HAP-1 (cell line): ENCODE measurements at places on chromosomes 6 and 20.
A peak's percentile ranks its signal among the peaks of the same experiment; 100 is the strongest.

- DNase-seq: no peak
These were observed 125.7 kb downstream of the SLC23A2 start for GRCh38 chr20:4875578-4876067.

- DNase-seq: no peak
These were observed 119.4 kb downstream of the SASH1 start for GRCh38 chr6:148461986-148462577.

- no peak for DNase-seq
These were observed 38.9 kb downstream of the MRAP2 start for GRCh38 chr6:84072442-84072997.

- DNase-seq: no peak
These were observed 47.2 kb downstream of the MUC22 start for GRCh38 chr6:31057426-31058003.

GRCh38 chr6:15843226-15843625 lies 180.4 kb upstream of the DTNBP1 start:
- DNase-seq: no peak

- DNase-seq: peak; percentile 51
These were observed 304.4 kb upstream of the PLCB4 start for GRCh38 chr20:8764344-8764962.

- no peak for DNase-seq
These were observed 164.2 kb downstream of the SLC24A3 start for GRCh38 chr20:19376451-19377229.

GRCh38 chr20:49277786-49278035 lies 146 bp downstream of the ZNFX1 start:
- no peak for DNase-seq

DNA sequence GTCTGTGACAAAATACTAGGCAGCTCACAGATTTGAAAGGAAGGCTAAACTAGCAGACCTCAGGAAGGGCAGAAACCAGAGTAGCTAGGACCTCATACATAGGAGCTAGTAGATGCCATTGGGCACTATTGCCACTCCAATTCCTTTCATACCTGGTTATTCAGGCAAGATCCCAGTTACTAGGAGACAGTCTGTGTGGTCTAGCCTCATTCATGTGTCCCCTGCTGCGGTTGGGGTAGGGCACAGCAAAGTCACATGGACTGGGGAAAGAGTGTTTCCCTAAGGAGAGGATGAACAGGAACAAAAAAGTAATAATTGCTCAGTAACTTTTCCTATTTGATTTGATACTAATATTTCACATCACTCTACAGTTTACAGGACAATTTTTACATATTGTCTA lies 204.6 kb upstream of the HEY2 start:
- DNase-seq: no peak

DNA sequence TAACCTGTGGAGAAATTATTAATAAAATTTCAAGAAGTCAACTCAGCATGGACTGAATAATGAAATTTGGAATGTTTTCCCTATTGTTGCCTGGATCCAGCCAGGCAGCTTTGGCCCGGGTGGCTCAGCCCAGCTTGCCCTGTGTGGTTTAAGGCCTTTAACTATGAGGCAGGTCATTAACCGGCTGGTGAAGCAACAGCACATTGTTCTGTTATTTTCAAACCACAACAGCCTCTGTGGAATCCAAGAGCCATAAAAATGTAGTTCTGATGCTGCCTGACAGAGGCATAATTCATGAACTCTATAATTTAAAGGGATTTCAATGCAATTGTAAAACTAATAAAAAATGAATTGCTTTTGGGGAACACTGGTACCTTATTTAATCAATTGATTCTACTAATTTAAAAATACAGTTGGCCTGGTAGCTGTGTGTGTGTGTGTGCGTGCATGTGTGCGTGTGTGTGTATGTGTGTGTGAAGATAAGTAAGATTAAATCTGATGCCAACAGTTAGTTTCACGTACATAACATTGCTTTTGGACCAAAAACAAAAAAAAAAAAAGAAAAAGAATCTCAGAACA lies 117.7 kb downstream of the RPS12 start:
- DNase-seq: peak; percentile 57

GRCh38 chr6:82182756-82183155 lies 64.8 kb downstream of the IBTK start:
- no peak for DNase-seq

- DNase-seq: peak; percentile 25
These were observed 69.1 kb upstream of the PBOV1 start for GRCh38 chr6:138287144-138287955.

DNA sequence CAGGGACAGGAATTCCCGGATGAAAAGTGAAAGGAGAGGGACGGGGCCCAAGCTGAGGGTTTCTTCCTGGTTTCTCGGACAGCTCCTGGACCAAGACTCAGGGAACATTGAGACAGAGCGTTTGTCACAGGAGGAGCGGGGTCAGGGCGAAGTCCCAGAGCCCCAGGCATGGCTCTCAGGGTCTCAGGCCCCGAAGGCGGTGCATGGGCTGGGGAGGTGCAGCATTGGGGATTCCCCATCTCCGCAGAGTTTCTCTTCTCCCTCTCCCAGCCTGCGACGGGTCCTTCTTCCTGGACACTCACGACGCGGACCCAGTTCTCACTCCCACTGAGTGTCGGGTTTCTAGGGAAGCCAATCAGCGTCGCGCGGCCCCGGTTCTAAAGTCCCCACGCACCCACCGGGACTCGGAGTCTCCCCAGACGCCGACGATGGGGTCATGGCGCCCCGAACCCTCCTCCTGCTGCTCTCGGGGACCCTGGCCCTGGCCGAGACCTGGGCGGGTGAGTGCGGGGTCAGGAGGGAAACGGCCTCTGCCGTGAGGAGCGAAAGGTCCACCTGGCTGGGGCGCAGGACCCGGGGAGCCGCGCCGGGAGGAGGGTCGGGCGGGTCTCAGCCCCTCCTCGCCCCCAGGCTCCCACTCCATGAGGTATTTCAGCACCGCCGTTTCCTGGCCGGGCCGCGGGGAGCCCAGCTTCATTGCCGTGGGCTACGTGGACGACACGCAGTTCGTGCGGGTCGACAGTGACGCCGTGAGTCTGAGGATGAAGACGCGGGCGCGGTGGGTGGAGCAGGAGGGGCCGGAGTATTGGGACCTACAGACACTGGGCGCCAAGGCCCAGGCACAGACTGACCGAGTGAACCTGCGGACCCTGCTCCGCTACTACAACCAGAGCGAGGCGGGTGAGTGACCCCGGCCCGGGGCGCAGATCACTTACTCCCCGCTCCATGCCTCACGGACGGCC lies 54.6 kb upstream of the POLR1H start:
- DNase-seq: no peak

DNA sequence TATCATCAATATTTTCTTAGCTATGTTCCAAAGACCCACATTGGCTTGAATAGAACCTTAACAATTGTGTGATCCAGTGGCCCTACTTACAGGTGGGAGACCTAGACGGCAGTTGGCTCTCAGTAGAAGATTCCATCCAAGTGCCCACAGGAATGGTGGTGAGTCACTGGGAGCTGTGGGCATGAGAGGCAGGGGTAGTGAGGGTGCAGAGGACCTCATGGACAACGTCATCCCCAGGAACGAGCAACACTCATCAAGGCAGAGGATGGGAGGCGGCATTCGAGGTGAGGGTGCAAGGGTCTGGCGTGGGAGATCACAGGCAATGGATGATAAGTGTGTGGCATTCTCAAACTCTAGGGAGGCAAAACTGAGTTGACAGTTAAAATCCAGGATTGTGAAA lies 17.5 kb upstream of the SPO11 start:
- DNase-seq: no peak

GRCh38 chr6:148967541-148967956 lies 220.7 kb downstream of the UST start:
- no peak for DNase-seq

- no peak for DNase-seq
These were observed 60.1 kb downstream of the MMS22L start for GRCh38 chr6:97222903-97223302.

GRCh38 chr6:84772428-84773132 lies 8.2 kb upstream of the TBX18 start:
- no peak for DNase-seq

GRCh38 chr6:5998236-5998635 lies 8.5 kb downstream of the NRN1 start:
- no peak for DNase-seq

DNA sequence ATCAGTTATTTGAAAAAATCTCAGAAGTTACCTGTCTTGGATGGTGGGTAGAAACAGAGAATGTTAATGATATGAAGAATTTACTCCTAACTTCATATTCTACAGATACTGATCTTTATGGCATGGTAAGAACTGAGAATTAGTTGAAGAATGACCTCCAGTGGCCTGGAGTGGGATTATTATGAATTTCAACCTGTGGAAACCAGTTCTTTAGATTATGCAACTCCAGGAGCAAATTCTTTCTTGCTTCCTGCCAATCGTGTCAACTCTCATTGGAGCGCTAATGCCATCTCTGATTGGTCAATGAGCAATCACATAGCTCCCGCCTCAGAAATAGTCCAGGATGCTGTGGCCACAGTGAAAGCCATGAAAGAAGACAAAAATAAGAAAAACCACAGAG lies 40.6 kb downstream of the LYRM2 start:
- DNase-seq: peak; percentile 50

DNA sequence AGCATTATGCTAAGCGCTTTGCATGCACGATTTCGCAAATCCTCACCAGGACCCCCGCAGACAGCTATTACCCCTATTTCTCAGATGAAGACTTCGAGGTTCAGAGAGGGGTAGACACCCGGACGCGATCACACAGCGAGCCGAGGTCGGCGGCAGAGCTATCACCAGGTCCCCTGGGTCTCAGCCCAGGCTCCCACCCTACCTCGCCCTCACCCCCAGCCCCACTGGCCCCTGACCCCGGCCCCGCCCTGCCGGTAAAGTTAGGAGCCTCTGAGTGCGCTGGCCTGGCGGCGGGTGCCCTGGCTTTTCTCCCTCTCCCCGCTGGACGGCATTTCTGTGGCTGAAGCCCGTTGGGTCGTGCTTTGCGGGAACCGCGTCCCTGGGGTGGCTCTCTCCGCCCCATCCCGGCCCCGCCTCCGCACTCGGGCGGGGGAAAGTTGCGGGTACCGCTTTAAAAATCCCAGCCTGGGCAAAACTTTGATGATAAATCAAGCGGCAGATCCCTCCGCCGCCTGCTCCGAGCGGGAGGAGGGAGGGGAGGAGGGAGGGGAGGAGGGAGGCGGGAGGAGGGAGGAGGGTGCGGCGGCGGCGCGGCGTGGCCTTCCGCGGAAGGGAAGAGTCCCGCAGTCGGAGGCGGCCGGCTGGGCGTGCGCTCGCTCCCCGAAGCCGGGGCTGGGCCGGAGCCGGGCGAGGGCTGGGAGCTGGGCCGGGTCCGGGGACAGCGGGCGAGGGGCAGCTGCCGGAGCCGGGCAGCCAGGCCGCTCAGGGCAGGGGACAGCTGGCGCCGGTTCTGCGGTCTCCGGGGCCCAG lies at the start of gene VSTM2L:
VSTM2L (plus strand) TSS at position 624 of the 810 bp plus-strand sequence. CDS start 224 bp downstream, outside the sequence.
- DNase-seq: no peak

DNA sequence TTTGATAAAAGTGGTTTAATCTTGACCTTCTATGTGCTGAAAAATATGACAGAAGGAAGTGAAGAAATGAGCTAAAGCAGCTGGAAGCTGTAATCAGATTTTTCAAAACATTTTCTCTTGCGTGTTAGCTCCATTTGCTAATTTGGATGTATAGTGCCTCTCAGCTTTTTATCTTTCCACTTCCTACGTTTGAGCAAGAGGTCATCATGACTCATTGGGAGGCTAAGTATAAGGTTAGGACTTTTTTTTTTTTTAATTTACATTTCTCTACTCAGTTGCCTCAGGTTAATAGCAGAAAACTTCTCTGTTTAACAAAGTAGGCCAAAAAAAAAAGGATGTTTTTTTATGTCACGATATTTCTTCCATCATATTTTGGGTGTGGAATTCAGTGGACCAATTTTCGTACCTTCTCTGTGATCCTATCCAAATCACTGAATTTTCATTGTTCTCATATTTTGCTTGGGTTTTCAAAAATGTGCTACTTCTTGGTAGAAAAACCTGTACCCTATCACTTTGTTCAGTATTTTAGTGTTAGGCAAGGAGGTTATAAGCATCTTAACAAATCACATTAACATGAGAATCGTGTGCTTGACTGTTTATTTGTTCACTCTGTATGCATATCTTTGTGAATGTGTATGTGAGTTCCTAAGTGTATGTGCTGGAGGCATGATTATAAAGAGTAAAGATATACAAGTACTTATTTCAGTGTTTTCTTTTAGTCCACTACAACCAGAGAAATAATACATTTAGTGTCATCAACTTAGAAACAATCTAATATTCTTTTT lies 1028.3 kb upstream of the EYS start:
- no peak for DNase-seq

DNA sequence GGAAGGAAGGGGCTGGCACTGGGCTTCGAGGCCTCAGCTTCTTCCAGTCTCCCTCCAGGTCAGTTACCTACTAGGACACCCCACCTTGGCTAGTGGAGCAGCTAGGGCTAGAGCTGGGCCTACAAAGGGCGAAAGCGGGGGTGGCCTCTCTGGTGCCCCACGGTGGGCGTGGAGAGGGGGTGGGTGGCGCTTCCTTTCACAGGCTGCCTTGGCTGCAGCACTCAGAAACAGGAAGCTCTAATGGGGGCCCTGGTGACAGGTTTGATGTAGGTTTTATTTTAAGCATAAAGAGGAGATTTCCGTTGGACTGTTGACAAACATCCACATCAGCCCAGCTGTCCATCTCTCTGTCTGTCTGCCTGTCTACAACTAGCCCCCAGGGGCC lies 13.4 kb downstream of the FAM110A start:
- DNase-seq: no peak

GRCh38 chr6:75492386-75493153 lies 1.0 kb downstream of the FILIP1 start:
- no peak for DNase-seq
